ENCODE measurements at places on chromosomes 5 and 9.

GRCh38 chr5:72790186-72790585 lies 26.3 kb upstream of the TNPO1 start:
- DNase-seq: no peak

DNA sequence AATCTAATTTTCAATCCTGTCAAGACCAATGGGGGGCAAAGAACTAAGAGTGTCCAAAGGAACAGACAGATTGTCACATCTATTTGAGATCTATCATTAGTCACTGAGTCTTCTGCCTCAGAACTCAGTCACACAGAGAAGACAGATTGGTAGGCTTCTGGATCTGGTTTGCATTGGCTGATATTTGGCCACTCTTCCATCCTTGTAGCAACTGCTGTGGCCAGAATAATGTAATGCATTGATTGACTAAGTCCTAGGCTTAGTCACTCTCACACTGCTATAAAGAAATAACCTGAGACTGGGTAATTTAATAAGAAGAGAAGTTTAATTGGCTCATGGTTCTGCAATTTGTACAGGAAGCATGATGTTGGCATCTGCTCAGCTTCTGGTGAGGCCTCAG lies 458.5 kb downstream of the ACTL7B start:
- no peak for DNase-seq

DNA sequence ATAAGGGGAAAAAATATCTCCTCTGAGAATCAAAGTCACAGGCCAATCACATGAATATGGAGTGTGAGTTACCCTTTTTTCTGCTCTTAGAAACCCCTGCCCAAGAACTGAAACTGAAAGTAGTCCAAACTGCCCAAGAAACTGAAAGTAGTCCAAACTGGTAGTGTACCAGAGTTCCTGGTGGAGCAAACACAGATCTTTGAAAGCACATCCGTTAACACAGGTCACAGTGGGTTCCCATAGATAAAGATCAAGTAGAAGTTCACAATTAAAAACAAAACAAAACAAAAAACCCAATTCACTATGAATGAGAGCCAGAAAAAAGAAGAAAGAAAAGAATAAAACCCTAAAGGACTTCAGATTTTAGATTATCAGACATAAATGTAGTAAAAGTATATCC lies 332.4 kb upstream of the EFNA5 start:
- DNase-seq: peak; percentile 15

- no peak for DNase-seq
These were observed 11.6 kb downstream of the FCN2 start for GRCh38 chr9:134892221-134892620.

- no peak for DNase-seq
These were observed 34.3 kb downstream of the FRMD3 start for GRCh38 chr9:83503866-83504265.

DNA sequence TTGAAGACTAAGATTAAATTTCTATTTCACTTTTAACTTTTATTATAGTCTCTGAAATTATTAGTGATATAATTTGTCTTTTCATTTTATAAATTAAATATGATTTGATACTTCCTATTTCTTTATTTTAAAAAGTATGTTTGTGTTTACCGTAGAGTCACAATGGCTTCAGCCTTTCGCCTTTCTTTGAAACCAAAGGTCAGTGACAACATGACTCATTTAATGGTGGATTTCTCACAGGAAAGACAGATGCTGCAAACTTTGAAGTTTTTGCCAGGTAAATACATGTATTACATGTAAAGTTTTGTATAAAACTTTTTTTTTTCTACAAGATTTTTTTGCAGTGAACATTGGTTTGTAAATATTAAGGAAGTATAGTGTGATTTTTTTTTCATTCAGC lies 36.4 kb downstream of the FSD1L start:
- no peak for DNase-seq

DNA sequence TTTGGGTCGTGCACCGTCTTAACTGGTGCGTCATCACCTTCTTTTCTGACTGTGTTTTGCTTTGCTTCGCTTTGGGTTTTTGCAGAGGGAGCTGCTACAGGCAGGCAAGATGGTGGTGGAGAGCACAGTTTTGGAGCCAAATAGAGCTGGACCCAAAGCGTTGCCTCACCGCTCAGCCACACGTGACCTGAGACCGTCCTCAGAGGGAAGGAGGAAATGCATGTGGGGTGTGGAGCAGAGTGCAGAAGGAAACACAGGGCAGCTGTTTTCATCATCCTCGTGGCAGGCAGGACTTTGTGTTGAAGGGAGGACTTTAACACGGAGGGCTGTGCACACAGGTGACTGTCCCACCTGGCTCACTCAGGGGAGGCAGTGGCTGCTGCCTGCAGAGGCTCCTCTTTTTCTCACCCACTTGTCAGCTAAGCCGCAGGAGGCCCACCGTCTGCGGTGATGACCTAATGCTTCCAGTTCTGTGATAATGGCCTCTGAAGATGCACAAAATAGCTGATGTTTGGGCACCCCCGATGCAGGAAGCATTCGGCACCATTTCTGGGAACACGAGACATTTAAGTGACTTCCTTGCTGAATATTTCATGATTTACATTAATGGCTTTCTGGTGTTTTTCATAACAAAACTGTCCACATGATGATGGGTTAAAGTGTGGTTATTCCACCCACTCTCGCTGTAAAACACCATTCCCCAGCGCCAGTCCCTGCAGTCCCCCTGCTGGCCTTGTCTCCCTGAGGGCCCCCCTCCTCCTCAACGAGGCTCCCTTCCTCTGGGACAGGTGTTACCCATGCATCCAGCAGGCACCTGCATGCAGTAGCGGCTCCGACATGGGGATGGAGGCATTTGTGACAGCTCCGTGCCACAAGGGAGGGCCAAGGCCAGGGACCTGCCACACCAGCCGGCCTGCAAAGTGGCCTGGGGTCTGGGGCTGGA lies 12.4 kb upstream of the UBAC1 start:
- no peak for DNase-seq

DNA sequence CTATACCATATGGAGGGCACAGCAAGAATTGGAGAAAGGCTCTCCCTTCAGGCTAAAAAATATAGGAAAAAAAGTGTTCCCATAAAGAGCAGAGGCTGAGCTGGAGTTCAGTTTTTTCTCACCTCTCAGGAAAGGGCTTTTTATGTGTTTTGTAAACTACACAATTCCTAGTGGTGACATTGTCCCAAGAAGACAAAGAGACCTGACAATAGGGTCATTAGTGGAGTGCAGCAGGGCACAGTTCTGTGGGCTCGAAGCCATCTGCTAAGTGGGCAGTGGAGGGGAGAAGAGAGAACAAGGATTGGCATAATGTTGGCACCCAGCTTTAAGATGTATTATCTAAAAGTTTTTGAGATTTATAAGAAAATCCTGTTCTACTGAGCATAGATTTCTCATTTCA lies 162.5 kb downstream of the HCN1 start:
- no peak for DNase-seq

GRCh38 chr5:95153511-95153910 lies 131.4 kb downstream of the MCTP1 start:
- DNase-seq: no peak

DNA sequence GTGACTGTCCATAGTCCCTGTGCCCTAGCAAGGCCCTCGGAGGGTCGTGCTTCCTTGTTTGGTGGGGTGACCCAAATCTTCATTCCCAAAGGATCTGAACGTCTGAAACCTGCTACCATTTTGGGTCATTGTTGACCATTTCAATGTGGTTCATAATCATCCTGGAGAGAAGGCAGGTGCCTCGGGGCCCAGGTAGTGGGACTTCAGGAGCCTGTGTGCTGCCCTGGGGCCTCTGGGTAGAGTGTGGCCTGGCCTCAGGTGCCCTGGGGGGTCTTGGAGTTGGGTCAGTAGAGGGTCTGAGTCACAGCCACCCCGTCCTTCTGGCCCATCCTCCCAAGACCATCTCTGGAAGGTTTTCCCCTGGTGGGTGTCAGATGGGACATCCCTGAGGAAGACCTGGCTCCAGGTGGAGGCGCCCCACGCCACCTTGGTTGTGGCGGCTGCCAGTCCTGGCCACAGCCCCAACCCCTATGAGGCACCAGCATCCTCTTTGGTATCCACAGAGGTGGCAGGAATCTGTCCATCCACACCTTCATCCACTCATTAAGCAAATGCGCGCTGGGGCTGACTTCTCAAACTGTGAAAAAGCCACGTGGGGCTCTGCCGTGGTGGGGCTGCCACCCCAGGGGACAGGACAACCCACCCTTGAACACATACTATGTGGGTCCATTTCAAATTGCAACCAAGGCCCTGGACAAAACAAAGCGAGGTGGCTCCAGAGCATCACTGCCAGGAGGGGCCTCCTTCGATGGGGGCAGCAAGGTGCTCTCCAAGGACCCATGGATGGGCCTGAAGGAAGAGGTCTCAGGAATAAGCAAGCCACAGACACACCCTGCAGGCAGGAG lies 41.6 kb upstream of the FCN1 start:
- DNase-seq: no peak

DNA sequence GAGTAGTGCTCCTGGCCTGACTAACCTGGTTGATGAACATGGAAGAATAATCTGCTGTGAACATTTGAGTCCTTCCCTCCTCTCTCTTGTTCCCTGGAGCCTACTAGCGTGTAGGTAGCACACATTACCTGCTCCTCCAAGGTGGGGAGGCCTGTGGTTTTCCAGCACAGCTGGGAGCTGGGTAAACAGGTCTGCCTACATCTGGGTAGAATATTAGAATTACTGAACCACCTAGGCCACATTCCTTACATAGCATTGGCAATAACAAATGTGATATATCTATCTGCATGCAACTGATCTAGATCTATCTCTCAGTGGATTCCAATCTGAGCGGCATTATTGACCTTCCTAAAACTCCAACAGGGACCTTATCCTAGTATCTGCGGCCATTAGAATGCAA lies 151.0 kb upstream of the ZNF366 start:
- no peak for DNase-seq

DNA sequence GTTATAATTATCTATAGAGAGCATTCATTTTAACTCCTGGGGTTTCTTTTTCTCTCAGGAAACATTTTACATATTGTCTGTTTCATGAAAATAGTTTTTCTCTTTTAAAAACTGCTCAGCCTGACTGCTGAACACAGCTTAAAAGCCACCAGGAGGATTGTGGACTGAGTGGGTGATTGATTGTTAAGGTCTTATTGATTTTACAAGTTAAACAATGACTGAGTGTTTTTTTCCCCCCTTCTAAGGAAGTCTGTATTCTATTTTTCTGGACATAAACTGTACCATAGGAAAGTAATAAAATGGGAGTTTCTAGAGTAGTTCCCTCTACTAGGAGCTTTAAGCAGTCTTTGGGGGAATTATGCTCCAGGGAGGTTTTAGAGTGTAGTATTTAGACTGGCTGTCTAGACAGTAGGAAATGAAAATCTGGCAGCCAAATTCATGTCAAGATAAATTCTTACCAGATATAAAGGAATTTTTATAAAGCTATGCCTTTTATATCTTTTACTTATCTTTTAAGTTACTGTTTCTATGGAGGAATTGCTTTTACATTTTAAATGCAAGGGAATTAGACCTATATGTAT lies 463.9 kb downstream of the PRR16 start:
- DNase-seq: no peak

GRCh38 chr9:97958812-97959511 lies 21.0 kb upstream of the HEMGN start:
- no peak for DNase-seq

- peak; percentile 35 for DNase-seq
These were observed 4.1 kb downstream of the PTGS1 start for GRCh38 chr9:122374885-122375420.

GRCh38 chr5:1745796-1746370 lies 53.8 kb downstream of the MRPL36 start:
- DNase-seq: no peak

DNA sequence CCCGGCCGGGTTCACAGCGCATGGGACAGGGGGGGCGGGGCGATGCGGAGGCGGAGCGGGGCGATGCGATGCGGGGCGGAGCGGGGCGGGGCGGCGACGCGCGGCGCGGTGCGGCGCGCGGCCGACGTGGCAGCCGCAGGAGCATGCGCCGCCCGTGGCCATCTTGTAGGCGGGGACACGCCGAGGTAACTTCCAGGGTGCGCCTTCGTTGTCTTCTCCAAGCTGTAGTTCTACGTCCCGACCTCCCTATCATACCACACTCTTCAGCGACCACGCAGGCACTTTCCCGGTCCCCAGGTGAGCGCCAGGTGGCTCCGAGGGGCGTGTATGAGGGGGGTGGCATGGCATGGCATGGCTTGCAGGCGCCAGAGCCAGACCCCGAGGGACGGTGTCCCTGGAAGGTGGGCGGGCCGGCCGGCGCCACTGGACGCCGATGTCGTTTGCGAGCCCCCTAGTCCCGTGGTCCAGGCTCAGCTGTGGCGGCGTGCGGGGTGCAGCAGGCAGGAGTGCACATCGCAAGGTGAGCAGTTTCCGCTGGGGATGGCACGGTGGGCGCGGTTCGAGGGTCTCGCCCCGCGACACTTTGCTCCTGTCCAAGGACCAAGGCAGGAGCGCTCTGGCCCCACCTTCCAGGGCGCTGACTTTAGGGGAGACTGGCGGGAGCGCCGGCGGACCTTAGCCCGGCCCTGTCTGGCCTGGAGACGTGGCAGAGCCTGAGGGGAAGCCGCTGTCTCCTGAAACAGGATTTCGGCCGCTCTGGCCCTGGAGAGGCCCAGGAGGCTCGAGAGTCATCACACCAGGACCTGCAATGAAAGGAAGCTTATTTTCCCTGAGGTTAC lies at the start of gene PRRC1:
Gene PRRC1, plus strand, starts transcription at position 161 of the 839 bp plus-strand sequence. CDS start 5,840 bp downstream, outside the sequence.
- peak; percentile 64 for DNase-seq

- DNase-seq: no peak
These were observed 1.9 kb downstream of the OSMR start for GRCh38 chr5:38847559-38848347.

DNA sequence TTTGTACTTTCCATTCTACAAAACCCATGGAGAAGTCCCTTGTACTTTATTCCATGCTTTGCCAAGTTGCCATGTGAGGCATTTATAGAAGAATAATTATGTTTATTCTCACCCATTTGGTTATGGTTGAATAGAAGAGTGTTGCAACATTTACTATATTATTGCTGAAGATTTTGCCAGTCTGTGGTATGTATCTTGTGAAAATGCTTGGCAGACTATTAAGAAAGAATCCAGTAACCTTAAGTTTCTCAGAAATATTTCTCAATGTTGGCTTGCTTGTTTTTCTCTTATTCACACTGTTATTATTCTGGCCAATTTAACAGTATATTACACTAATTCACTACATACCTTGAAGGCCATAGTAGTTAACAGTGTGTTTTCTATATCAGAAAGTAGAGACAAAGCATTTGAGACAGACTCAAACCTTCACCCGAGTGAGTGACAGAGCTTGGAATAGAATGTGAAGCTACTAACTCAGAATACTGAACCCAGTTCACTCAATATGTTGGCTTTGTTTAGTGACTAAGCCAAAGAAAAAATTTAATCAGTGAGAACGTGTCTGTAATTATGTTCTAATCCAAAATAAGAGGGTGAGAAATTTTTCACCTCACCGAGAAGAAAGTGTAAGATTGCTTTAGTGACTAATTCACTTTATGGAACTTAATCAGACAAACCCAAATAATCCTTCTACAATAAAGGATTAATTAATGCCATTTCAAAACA lies 184.4 kb downstream of the CWC27 start:
- no peak for DNase-seq
